Fibroblast of pulmonary artery (primary cell): ENCODE measurements at places on chromosomes 6 and 20.

- DNase-seq, result peak; percentile 69
Measured at GRCh38 chr20:45036044-45036755, 64.7 kb downstream of the KCNS1 start.

DNA sequence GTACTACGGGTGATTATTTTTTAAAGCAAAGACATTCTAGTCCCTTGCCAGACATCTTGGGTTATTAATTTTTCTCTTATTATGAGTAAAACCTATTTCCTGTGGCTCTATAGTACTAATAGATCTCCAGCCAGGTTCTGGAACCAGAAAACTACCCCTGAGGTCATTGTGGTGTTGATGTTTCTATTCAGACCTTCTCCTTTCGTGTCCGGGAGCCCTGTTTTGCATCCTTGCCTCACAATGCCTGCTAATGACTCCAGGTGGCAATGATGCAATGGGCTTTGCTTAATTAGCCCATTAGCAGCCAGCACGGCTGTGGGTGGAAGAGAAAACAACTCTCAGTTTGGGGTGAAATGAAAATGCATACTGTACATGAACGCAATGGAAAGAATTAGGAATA is 62.9 kb upstream of the ARG1 start:
- DNase-seq, result no peak

DNA sequence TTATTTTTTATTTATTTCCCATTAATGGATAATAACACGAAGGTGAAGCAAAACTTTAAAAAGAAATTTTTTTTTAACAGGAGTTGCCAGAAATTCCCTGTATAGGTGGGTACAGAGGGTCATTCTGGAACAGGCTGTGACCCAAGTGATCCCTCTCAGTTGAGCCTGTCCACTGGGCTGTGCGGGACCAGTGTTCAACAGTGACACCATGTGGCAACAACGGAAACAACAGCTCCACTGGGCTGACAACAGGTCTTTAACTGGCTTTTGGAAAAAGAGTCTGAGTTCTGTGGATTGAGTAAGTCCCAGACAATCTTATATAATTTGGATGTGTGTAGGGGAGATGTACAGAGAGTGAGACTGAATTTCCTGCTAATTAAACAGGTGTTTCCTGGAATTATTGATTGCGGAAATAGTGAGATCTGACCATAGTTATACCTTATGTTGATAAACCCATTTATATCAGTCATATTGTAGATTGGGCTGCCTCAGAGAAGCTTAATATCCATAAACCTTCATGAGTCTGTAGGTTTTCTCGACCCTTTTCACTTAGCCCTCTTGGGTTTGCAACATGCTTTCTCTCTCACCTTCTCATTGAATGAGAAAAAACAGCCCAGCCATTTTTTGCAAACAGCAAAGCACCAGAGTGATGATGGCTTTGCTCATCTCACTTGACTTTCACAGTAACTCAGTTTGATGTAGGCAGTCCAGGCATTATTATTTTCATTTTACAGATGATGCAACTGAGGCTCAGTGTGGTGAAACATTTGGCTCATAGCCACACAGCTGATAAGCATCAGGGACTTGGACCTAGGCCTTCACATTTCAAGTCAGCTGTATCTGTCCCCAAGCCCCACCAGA is 17.5 kb downstream of the KIAA1755 start:
- DNase-seq, result no peak

- DNase-seq, result no peak
Measured at GRCh38 chr20:16395366-16395765, 177.9 kb downstream of the KIF16B start.

DNA sequence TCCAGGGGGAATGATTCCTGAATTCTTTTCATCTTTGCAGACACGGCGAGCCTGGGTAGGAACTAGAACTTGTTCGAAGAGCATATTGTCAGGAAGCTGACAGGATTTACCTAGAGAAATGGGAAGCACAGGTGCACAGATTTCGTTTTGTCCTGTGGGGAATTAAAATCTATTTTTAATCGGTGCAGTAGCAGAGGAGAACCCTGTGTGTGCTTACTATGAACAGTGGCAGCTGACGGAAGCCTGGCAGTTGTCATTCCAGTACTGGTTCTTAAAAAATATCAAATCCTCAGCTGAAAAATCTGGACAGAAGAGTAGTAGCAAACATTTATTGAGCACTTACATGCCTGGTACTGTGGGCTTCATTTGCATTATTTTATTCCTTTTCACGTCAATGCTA is 609.0 kb downstream of the QKI start:
- DNase-seq, result no peak

- no peak for DNase-seq
Measured at GRCh38 chr6:15086348-15087158, 159.3 kb upstream of the JARID2 start.

- no peak for DNase-seq
Measured at GRCh38 chr6:119040229-119040628, 38.2 kb downstream of the FAM184A start.

- DNase-seq, result no peak
Measured at GRCh38 chr20:47191074-47191673, 165.3 kb downstream of the ZMYND8 start.

DNA sequence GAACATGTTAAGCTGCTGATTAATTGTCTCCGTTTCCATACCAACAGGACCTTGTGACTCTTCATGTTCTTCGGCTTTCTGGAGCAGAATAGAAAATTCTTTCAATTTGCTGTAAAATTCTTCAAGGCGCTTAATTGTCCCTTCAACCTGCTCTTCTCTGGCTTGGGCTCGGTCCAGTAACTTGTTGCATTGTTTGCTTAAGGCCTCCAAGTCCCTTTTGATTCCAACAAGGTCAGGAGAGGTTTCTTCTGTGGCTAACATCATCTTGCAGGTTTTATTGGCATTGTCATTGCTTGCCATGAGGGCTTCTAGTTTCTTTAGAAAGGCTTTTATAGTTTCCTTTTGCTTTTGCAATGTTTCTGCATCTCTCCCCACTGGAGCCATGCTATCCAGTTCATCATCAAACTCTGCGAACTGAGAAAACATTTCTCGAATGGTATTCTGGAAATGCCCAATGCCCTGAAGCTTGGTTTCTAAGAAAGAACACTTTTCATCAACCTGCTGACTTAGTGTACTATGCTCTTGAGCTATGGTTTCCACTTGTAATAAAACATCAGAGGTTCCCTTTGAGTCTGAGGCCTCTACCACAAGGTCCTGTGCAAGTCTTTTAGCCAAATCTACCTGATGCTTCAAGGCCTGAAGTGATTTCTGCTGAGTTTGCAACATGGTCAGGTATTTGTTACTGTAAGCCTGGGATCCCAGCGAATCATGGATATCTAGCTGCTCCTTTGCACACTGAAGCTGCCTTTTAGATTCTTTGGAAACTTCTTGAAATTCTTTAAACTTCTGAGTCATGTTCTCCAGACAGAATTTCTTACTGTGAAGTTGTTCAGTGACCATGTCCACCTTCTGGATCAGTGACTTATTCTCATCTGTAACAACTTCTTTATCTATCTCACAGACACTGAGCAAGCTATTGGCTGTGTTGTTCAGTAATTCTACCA is 90.2 kb downstream of the DST start:
- peak; percentile 39 for DNase-seq

GRCh38 chr20:3782597-3782996 is 1.3 kb upstream of the SPEF1 start:
- no peak for DNase-seq

DNA sequence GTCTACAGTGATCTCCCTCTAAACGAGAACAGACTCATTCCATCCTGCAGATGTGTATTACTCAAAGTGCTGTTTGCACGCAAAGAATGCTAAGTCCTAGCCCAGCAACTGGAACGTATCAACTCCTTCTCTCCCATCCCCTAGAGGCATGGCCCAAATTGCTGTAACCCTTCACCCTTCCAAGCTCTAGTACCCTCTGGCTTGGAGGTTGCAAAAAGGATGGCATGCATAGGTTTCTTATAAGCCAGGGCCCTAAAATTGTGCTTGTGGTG is 71.5 kb upstream of the TGM3 start:
- no peak for DNase-seq

- DNase-seq, result no peak
Measured at GRCh38 chr20:1010659-1011058, 8.5 kb upstream of the RSPO4 start.

GRCh38 chr20:36237477-36237876 is 1.2 kb downstream of the AAR2 start:
- DNase-seq, result no peak

DNA sequence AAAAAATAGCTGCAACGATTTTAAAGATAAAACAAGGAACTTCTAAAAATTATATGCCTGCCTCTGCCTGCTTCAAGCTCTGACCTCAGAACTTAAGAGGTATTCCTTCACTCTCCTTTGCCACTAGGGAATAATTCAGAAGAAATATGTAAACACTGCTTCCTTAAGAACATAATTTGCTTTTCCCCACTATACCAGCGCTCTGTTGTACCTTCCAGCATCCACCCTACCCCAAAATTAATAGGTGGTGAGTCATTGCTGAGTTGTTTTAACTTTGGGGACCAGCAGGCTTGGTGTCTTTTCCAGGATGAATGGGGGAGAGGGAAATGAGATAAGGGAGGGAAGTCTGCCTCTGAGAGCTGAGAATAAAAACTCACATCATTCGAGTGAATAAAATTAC is 107.7 kb upstream of the ATXN1 start:
- no peak for DNase-seq

GRCh38 chr20:609371-609964 is 641 bp downstream of the TCF15 start:
- DNase-seq, result no peak

DNA sequence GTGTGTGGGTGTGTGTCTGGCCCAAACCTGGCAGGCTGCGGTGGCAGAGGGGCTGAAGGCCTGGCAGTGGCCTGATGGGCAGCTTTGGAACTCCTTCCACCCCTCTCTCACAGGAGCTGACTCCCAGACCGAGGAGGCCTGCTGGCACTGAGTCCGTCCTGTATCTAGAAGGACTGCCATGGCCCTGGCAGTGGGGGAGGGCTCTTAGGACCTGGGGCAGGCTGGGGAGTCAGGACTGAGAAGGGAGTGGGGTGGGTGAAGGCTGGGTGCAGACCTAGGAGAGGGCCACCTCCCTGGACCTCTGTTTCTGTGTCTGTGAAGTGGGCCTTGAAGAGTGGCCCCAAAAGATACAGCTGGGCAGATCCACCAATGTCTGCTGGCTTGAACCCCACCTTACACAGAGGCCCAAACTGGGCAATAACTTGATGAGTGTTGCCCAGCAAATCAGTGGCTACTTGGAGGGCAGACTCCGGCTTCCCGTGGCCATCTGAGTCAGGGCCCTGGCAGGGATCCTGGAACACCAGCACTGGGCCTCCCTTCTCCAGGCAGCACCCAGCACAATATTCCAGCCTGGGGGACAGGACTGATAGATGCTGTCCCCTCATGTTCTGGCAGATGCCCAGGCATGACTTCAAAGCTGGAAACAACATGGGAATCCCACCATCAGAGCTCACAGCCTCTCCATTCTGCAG is 46.7 kb upstream of the BLCAP start:
- DNase-seq, result no peak

DNA sequence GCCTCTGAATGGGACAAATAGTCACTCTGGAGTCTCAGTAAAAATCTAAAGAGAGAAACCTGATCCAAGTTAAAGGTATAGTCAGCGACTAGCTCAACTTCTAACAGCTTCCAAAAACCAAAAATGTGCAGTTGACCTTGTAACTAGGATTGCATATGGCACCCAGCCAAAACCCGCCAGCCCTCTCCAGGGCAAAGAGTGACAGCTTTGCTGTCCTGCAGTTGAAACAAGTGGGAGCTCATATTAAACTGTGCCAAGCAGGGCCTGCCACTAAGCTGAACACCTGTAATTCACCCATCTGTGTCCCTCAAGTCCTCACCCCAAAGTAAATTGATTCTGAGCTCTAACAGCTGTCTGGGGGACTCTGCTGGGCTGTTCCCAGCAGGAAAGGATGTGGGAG is 695.3 kb downstream of the MAFB start:
- DNase-seq, result no peak
